ENCODE measurements at places on chromosomes 7 and 10.

- DNase-seq = no peak
Measured at GRCh38 chr10:86375204-86375603, 8.6 kb upstream of the GRID1 start.

DNA sequence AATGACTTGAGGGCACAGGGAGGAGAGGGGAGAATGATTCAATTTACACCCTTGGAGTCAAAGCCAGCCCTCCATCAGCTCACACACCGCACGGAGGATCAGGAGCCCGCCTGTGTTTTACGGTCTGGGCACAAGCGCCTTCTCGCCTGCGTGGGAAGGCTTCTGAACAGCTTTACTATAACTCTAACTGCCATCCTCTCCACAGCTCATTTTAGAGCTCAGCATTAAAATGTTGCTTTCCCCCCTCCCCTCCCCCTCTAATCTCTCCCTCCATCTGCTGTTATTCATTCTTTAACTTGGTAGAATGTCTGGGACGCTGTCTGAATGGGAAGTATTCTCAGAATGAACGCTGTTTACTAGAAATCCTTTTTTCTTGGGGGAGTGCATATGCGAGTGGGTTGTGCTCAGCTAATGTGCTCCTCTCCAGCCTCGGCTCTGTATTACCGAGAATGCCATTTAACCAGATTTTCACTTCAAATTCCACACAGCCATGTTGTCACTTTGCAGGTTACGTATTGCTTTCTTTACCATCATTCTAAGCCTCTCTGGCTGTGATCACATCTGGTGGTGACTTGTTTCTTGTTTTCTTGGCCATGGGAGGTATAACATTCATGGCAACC, 140.1 kb downstream of the GFRA1 start:
- DNase-seq = no peak

GRCh38 chr7:151013733-151014497, 10.4 kb downstream of the ATG9B start:
- DNase-seq = peak; percentile 68

GRCh38 chr10:110303681-110304080, 1.0 kb downstream of the SMNDC1 start:
- no peak for DNase-seq

- DNase-seq = no peak
Measured at GRCh38 chr10:70362328-70362727, 20.1 kb downstream of the LRRC20 start.

DNA sequence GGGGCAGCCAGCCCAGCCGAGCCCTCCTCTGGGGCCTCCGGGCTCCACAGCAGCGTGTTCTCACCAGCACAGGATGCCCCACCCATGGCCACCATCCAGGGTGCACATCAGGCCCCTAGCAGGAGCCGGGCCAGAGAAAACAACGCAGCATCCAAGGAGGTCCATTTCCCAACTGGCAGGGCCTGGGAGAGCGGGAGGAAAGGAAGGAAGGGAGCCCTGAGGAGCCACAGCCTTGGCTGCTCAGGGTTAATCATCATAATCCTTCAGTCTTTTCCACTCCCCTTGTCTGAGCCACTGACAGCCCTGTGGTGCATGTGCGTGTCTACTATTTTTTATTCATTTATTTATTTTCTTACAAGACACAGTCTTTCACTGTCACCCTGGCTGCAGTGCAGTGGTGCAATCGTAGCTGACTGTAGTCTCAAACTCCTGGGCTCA, 3.6 kb downstream of the PLAC9 start:
- peak; percentile 75 for DNase-seq

GRCh38 chr7:134016223-134016941, 110.8 kb upstream of the LRGUK start:
- peak; percentile 27 for DNase-seq

- peak; percentile 85 for DNase-seq
Measured at GRCh38 chr7:102875700-102876295, 37.0 kb upstream of the LRRC17 start.

- no peak for DNase-seq
Measured at GRCh38 chr10:85767891-85768290, 598.7 kb downstream of the GRID1 start.

DNA sequence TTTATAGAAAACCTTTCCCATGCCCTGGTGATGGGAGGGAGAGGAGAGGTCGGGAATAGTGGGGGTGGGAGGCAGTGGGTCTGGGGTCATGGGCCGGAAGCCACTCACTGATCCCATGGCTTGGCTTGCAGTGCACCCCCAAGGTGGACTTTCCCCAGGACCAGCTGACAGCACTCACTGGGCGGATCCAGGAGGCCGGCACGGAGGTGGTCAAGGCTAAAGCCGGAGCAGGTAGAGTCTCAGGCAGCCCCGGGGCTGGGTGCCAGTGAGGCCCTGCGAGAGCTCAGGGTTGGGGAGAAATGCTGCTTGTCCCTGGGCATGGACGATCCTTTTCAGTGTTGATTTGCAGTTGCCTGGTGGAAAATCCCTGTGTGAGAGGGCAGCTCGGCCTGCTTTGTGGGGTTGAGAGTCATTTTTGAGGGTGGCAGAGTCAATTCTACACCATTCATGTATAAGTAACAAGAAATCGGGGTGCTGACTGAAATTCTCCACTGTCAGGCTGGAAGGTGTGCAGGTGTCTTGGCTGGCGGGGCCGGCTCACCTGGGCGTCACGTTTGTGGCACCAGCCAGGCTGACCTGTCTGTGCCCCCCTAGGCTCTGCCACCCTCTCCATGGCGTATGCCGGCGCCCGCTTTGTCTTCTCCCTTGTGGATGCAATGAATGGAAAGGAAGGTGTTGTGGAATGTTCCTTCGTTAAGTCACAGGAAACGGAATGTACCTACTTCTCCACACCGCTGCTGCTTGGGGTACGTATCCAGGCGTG, 16.5 kb downstream of the MDH2 start:
- DNase-seq = no peak

DNA sequence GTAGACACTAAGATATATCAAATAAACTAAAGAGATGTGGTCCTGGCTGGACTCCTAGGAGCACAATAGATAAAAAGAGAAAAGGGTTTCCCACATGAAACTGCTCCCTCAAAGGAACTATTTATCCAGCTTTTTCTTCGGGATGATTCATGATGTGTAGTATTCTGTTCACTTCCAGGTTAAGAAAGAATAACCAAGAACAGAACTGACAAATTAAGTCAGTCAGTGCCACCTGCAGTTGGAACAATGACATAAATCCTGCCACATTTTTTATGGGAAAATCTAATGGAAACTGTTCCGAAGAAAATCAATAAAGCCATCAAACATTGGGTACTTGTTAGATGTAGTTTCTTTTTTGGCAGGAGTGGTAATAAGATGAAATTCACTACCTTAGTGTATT, 87.1 kb downstream of the POLR1F start:
- no peak for DNase-seq

GRCh38 chr10:8273749-8274148, 219.3 kb downstream of the GATA3 start:
- DNase-seq = no peak

- no peak for DNase-seq
Measured at GRCh38 chr7:96178581-96178980, 143.3 kb downstream of the SLC25A13 start.

- DNase-seq = no peak
Measured at GRCh38 chr10:14022954-14023672, 307.6 kb downstream of the FRMD4A start.

GRCh38 chr7:132255898-132256297, 320.4 kb downstream of the PLXNA4 start:
- no peak for DNase-seq

DNA sequence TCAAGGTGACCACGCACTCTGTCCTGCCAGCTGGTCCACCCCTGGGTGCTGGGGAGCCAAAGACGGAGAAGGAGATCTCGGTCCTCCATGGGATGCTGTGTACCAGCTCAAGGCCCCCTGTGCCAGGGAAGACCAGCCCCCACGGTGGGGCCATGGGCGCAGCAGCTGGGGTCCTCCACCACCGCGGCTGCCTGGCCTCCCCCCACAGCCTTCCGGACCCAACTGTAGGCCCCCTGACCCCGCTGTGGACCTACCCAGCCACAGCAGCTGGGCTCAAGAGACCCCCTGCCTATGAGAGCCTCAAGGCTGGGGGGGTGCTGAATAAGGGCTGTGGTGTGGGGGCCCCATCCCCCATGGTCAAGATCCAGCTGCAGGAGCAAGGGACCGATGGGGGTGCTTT, 5.4 kb downstream of the NYAP1 start:
- no peak for DNase-seq

DNA sequence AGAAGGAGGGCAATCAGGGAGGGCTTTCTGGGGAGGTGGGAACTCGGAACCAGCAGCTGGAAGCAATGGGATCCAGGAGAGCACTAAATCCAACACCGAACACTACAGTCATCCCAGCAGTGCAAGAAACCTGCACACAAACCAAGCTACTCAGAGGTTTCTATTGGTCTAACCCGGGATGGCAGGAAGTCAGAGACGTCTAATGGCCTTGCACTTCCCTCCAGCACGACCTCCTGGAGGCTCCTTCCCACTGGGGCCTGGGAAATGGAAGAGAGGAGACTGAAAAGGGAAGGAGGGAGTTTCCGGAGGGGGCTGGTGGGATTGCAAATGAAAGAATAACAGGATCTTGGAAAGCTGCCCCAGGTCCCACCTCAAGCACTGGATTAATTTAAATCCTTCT, 56.3 kb downstream of the TEX36 start:
- DNase-seq = no peak

DNA sequence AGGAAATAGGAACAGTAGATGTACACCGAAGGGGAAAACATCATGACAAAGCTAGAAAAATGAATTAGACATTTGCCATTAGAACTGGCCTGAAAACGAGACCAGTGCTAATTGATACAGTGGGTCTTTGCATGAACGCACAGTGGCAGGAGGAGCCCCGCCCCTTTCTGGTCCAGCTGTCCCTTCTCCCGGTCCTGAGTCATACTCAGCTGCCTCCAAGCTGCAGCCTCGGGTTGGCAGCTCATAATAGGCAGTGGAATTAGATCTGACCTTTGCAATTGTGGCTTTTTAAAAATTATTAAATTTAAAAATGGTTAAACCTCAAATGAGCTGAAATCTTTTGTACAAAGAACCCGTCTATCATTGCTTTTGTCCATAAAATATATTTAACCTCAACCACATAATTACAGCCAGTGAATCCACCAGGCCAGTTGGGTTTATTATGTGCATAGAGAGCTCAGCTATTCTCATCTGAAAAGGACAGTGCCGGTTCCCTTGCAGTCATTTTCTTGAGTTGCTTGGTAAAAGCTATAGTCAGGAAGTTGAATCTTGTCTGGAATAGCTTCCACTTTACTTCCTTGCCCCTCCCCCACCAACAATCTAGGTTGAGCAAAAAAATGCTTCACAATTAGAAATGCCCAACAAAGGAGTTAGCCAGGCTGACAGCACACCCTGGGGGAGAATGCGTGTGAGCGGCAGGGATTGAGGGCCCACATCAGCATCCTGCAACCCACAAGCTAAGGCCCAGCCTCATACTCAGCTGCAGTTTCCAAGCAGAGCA, 147.1 kb downstream of the BUB3 start:
- peak; percentile 46 for DNase-seq

DNA sequence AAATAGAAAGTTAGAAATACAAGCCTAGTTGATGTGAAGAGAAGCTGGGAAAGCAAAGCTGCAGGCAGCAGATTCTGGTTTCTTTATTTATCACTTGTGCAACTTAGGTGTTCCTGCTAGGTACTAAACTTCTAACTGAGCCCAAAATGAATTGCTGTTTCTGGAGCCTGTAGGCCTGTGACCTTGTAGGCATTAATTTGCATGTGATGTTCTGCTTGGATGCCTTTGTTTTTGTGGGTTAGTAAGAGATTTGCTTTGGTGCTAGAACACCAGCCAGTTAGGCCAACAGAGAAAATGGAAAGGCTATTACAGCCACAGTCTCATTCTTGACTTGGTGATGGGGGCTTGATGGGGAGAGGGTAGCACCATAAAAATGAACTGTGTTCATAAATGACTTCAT, 370.7 kb downstream of the PPP1R3A start:
- no peak for DNase-seq

DNA sequence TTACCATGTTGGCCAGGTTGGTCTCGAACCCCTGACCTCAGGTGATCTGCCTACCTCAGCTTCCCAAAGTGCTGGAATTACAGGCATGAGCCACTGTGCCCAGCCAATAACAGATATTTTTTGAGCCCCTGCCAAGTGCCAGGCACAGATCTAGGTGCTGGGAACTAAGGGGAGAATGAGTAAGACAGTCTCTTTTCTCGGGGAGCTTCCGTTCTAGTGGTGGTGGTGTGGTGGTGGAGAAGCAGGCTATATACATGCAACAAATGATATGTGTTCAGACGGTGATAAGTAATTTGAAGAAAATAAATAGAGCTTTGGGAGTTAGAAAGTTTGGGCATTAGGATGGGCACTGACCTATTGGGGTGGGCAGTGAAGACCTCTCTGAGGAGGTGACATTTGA, 76.7 kb upstream of the VKORC1L1 start:
- no peak for DNase-seq

- peak; percentile 13 for DNase-seq
Measured at GRCh38 chr7:80145780-80146422, 11.3 kb downstream of the GNAI1 start.

- no peak for DNase-seq
Measured at GRCh38 chr10:97686301-97686961, 610 bp downstream of the AVPI1 start.

DNA sequence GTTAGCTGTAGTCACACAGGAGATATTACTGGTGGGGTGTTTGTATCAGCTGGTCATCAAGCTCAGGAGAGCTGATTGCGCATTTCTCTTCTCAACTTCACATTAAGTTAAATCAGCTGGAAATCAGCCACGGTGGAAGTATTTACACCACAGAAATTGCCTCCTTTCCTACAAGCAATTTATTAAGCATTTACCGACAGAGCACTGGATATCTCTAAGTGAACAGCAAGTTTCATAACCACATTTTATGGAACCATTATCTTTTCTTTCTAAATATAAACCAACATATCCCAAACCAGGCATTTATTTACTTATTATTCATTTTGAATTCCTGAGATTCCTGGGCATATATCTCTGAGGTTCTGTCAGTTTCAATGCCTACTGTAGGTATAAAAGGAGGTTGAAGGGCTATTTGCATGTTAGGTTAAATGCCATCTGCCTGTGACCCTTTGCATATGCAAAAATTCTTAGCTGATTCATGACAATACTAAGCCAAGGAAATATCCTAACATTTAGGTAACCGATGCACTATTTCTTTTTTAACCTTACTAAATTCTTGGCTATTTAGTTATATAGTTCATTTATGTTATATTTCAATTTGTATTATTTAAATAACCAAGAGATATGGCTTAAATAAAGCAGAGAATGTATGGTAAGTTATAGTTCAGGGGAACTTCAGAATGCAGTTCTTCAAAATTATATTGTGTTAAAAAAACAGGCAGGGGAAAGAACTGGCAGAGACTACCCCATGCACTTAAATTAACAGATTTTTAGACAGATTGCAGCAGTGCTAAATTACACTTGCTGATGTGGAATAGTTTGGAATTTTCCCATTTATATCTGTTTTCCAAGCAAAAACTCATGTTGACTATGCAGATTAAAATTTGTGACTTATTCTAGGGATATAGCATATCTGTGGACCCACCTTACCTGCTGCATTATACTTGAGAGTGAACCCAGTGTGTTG, 56.8 kb downstream of the DYNC1I1 start:
- DNase-seq = no peak

GRCh38 chr7:101591504-101591903, 37.6 kb downstream of the MYL10 start:
- DNase-seq = no peak

Data from AG08396 (cell line).